ENCODE measurements at places on chromosomes 16 and 17.

GRCh38 chr17:66903781-66904180, 60.7 kb upstream of the CACNG4 start:
- no peak for DNase-seq

- no peak for DNase-seq
These were observed 509.6 kb downstream of the CDH13 start for GRCh38 chr16:83136419-83136818.

DNA sequence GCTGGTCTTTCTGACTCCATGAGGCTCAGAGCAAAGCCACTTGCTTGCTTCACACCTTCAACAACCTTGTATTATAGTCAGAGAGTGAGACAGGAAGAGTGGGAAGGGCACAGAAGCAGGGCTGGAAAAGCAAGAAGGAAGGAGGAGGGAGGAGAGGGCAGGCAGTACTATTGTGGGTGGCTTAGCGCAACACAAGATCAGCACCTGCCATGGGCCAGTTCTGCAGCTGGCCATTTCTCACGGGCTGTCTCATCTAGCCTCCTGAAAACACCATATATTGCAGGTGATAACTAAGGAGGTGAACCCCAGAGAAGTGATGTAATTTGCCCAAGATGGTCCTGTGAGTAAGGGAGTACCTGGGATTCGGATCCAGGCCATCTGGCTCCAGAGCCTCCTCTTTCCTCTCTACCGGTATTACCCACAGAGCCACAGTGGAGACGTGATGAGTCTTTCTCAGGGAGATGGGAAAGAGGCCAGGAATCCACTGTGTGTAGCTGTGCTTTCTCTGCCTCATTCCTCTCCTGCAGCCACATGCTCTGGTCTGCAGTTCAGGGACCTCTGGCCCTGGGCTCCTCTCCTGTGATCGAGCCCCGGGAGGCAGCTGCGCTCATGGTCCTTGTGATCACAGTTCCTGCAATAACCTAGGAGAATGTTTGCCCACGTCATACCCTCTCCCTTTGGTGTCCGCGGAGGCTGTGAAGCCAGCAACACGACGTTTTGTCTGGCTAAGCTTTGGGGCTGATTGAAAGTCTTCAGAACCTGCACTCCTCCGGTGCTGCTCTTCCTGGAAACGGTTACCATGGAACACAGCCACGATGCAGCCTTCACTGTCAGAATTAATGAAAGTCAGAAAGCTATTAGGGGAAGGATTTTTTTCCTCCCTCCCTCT, 178.1 kb upstream of the CCL2 start:
- peak; percentile 82 for DNase-seq

DNA sequence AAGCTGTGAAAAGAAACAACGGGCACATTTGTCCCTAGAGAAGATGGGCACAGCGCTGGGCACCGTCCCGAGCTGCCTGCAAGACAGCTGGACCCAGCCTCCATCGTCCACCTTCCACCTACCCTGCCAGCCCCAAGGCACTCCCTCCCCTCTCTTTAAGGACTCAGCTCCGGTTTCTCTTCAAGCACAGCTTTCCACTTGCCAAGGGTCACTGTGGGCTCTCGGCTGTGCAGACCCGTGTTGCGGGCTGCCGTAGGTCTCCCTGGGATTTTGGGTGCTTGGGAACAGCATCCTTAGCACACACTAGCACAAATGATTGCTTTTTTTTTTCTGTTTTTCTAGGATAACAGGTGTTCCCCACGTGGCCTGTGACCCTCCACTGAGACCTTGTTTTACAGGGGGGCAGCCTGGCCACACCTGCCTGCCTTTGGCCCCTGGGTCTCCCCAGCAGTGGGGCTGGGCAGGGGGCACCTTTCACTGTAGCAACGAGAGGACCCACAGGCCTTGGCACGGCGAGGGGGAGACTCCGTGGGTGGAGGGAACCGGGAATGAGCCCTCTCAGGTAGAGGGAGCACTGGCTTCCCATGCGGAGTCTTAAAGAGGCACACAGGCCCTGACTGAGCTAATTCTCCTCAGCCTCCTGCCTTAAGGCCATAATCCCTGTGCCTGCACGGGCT, 1.4 kb downstream of the CHMP6 start:
- no peak for DNase-seq

GRCh38 chr17:40550608-40551007, 14.7 kb downstream of the CCR7 start:
- DNase-seq = peak; percentile 88

DNA sequence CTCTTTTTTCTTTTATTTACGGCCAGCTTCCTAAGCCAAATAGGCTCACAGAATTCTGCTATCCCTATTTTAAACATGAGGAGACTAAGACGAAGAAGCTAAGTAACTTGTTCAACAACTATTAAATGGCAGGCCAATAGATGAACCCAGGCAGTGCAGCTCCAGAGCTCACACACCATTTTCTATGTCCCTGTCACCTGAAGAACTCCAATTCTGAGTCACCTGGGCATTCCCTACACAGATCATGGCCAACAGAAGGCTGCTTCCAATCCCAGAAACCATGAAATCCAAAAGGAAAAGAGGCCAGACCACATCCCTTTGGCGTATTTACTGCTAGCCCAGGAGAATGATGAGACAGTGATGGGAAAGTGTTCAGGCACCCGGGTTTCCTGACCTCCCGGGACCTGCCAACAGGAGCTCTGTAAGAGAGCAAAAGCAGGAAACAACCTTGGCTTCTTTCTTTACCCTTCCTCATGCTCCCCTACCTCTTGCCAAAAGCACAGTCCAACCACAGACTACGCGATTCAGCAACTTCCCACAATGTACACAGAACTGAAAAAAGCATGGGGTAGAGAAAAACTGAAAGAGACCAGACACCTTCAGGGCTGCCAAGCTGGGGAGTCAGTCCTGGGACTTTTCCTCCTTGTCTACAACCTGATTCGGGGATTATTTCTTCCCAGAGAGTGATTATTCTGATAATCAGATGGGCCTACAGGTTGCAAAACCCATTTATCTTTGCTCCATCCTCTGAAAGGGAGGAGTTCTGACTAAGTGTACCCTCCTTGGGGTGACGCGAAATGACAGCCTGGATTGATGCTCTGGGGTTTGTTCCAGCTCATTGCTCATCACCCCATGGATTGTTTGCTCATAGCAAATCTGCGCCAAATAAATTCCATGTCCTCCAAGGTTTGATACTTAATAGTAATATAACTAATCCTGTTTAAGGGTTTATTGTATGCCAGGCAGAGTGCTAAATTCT, 47.8 kb upstream of the HAS3 start:
- no peak for DNase-seq

- no peak for DNase-seq
These were observed 20.6 kb downstream of the MT1X start for GRCh38 chr16:56702836-56703235.

GRCh38 chr16:66924527-66925321, 611 bp downstream of the RRAD start:
- no peak for DNase-seq

GRCh38 chr17:79125503-79125902, 50.9 kb downstream of the ENGASE start:
- no peak for DNase-seq

DNA sequence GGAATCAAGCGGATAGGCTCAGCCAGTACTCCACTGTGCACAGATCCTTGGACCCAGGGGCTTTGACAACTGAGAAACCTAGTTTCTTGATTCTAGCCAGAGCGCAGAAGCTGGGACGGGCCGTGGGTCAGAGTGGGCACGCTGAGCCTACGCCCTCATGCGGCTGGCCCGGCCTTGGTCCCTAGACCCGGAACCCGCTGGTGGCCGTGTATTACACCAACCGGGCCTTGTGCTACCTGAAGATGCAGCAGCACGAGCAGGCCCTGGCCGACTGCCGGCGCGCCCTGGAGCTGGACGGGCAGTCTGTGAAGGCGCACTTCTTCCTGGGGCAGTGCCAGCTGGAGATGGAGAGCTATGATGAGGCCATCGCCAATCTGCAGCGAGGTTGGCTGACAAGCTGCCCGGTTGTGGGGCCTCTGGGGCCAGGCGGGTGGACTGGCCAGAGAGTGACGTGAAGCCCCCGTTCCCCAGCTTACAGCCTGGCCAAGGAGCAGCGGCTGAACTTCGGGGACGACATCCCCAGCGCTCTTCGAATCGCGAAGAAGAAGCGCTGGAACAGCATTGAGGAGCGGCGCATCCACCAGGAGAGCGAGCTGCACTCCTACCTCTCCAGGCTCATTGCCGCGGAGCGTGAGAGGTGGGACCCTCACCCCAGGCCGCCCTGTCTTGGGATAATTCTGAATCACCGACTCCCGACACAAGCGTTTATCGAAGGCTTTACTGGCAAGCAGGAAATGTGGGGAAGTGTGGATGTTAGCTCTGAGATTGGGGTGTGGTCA, 946 bp downstream of the STUB1 start:
- no peak for DNase-seq

DNA sequence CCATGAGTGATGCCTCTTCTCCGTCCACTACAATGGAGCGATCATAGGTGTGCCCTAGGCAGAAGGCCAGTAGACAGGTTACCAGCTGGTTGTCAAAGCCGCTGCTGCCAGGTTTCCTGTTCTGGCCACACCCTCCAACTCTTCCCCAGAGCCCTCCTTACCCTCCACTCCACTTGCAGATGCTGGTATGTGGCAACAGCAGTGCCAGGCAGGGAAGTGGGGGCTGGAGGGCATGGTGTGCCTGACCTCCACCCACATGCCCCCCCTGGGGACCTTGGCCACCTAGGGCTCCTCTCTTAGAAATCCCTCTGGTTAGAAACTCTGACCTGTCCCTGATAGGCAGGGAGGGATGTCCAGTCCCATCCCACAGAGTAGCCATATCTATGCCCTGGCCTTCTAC, 1.5 kb downstream of the RRAD start:
- DNase-seq = no peak

GRCh38 chr16:83717814-83718213, 90.0 kb upstream of the HSBP1 start:
- no peak for DNase-seq

- DNase-seq = no peak
These were observed 68.2 kb downstream of the KATNIP start for GRCh38 chr16:27618165-27618564.

GRCh38 chr16:77295896-77296295, 96.7 kb downstream of the SYCE1L start:
- no peak for DNase-seq

- no peak for DNase-seq
These were observed 3.4 kb upstream of the MLLT6 start for GRCh38 chr17:38701504-38702165.

DNA sequence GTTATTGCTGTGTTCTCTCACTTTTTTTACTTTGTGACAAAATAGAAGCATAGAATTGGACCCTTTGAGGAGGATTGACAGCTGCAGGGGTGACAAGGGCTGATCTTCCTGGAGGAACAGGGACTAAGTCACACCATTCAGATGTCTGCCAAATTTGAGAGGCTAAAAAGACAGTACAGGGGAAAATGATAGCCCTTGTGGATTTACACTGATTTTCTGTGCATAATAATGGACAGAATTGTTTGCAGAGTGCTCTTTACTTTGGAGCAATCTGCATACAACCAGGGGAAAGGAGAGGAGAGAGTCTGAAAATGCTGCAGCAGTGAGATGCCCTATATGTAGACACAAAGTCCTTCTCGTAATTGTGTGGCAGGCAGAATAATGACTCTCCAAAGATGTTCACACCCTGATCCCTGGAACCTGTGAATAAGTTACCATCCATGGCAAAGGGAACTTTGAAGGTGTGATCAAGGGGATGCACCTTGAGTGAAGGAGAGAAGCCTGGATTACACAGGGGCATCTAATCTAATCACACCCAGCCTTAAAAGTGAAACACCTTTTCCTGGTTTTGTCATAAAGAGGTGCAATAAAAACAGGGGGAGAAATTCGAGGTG, 221.4 kb upstream of the CPHXL start:
- no peak for DNase-seq

GRCh38 chr16:47927330-47927729, 228.5 kb downstream of the ABCC12 start:
- no peak for DNase-seq

- DNase-seq = no peak
These were observed 76.4 kb downstream of the GPR139 start for GRCh38 chr16:19997264-19997663.

- DNase-seq = no peak
These were observed 32.7 kb upstream of the DNAH9 start for GRCh38 chr17:11565591-11565990.

- no peak for DNase-seq
These were observed 9.1 kb downstream of the BCL7C start for GRCh38 chr16:30884760-30885159.

GRCh38 chr17:75093548-75094158, 5.9 kb downstream of the SLC16A5 start:
- no peak for DNase-seq

- DNase-seq = no peak
These were observed 26.9 kb upstream of the CACNA1H start for GRCh38 chr16:1126044-1126443.

- peak; percentile 81 for DNase-seq
These were observed 18.5 kb upstream of the TMIGD1 start for GRCh38 chr17:30352240-30352814.

GRCh38 chr16:27129401-27129800, 62.7 kb downstream of the C16orf82 start:
- DNase-seq = no peak

DNA sequence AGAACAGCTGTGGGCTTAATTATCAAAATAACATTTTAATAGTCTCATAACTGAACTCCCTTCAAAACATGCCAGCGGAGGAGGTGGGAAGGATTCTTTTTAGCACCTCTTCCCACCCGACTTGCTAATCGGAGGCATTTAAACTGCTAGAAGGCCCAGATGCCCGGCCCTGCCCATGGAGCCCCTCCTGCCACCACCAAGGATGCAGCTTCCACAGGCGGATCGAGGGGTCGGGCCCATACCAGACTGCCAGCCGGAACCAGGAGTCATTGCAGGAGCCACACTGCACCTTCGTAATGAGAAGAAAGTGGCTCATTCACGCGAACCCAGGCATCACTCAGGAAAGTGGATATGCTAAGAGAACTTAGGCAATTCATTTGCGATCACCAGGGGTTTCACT, 201.2 kb downstream of the C16orf78 start:
- no peak for DNase-seq

DNA sequence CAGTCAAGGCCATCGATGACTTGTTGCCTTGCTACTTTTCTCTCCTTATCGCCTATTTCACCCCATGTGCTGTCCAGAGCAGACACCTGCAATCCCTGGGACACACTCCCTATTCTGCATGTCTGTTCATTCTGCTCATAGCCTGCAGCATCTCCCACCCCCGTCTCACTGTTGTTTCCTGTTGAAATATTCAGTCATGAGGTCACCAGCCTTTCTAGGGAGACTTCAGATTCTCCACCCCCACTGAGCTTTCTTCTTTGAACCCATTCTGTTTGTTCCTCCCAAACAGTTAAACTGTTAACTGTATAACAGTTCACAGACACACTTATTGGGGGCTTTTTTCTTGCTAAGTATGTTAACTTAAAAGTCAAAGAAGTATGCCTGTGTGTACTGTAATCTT, 94.4 kb downstream of the AATF start:
- no peak for DNase-seq

DNA sequence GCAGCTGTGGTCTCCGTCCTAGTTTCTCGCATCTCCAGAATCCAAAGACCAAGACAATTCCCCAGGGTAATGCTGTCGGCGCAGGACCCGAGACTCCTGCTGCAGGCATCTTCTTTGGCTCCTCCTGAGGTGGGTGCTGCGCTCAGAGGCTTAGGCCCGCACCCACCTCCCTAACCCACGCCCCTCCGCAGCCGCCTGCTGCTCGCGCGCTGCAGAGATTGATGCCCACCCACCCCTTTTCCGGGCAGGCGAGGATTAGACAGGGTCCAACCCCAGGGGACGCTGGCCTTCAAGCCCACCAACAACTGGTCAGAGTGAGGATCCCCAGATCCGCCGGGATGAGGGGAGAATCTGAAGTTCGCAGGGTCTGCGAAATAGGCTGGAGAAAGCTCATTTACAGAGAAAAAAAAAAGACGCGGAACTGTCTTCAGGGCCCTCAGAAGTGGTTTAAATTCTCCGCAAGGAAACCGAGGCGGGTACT, 27.9 kb downstream of the SLFN11 start:
- no peak for DNase-seq

Measured in esophagus muscularis mucosa (tissue), 4 donors.